Activated CD4-positive, alpha-beta T cell treated with anti-CD3 and anti-CD28 coated beads, Interleukin-2, amount 10 ng/mL, durations not matched to agents 24 days and 14 days (primary cell): ENCODE measurements at places on chromosomes 3 and 15. TPM values are rescaled to one million over a fixed set of nuclear protein-coding genes. Genes with fewer than 3 reads are reported as not detected.

GRCh38 chr3:64677961-64678716 lies 9.7 kb downstream of the ADAMTS9 start:
- H3K4me1 ChIP-seq: no peaks in the 10 kb centered on the region
- H3K27me3 ChIP-seq: no peaks in the 10 kb centered on the region
- no peaks in the 10 kb centered on the region for H3K36me3 ChIP-seq
- no peak for DNase-seq
- H3K27ac ChIP-seq: no peak overlapping the region

DNA sequence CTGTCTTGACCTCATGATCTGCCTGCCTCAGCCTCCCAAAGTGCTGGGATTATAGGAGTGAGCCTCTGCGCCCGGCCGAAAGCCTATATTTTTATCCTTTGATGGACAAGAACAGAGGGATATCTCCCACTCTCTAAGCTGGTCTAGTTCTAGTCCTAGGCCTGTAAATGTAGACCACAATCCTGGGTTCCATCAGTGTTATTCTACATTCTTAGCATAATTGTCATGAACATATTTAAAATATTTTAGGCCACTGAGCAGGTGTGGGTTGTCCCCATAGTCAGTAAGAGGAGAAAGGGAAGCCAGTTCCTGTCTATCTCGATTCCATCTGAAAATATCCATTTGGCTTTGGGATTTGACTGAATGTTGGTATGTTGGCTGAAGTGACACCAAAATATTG lies 118.1 kb downstream of the EBLN2 start:
- no peak overlapping the region for H3K4me3 ChIP-seq
- H3K27ac ChIP-seq: no peak overlapping the region
- H3K36me3 ChIP-seq: no peaks in the 10 kb centered on the region

- DNase-seq: no peak
- no peak overlapping the region for H3K27ac ChIP-seq
- no peak overlapping the region for H3K4me3 ChIP-seq
- H3K36me3 ChIP-seq: peaks cover 9% of the 10 kb centered on the region
- peaks cover 10% of the 10 kb centered on the region for H3K4me1 ChIP-seq
These were observed 39.8 kb downstream of the ZFAND6 start for GRCh38 chr15:80099241-80099640.

DNA sequence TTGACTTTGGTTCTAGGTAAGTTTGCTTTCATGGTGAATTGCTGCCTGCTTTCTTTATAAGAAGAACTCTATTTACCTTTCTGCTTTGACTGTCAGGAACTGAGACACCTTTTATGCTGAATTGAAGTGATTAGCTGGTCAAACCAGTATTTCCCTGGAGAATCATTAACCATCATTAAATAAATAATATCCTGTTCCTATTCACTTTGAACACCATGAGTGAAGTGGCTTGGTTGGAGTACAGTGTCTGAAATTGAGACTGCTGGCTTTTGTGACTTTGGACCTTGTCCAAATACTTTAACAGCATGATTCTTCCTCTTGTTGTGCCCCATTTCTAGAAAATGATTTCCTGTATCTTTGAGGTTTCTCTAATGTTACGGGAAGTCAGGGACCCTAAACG lies 5.6 kb upstream of the TMEM62 start:
- DNase-seq: no peak
- peaks cover 1% of the 10 kb centered on the region for H3K36me3 ChIP-seq
- H3K27me3 ChIP-seq: peaks cover 19% of the 10 kb centered on the region
- peaks cover 17% of the 10 kb centered on the region for H3K4me1 ChIP-seq
- H3K4me3 ChIP-seq: no peak overlapping the region
- H3K27ac ChIP-seq: no peak overlapping the region

Gene ARL14
- total RNA-seq: not detected in 2 replicates

Gene AP4E1
- total RNA-seq: 16.5 TPM in 2 replicates
